HS-27A (cell line): ENCODE measurements at places on chromosomes 2 and 18.

- no peak for DNase-seq
These were observed 155.0 kb upstream of the OTX1 start for GRCh38 chr2:62895632-62896009.

- no peak for DNase-seq
These were observed 22.5 kb upstream of the OTOF start for GRCh38 chr2:26500406-26500805.

- DNase-seq, result no peak
These were observed 130.2 kb downstream of the INHBB start for GRCh38 chr2:120476141-120476540.

GRCh38 chr2:25651066-25651465 lies 22.3 kb downstream of the DTNB start:
- DNase-seq, result no peak
